Thyroid gland (tissue), 4 donors: ENCODE measurements at places on chromosomes 11 and 22. TPM values are rescaled to one million over a fixed set of nuclear protein-coding genes. Genes with fewer than 3 reads are reported as not detected.
A peak's percentile ranks its signal among the peaks of the same experiment; 100 is the strongest.

GRCh38 chr11:109378034-109378433 lies 44.0 kb upstream of the C11orf87 start:
- H3K36me3 ChIP-seq, result no peaks in the 10 kb centered on the region
- H3K4me3 ChIP-seq, result no peak overlapping the region
- no peak overlapping the region for H3K27ac ChIP-seq

DNA sequence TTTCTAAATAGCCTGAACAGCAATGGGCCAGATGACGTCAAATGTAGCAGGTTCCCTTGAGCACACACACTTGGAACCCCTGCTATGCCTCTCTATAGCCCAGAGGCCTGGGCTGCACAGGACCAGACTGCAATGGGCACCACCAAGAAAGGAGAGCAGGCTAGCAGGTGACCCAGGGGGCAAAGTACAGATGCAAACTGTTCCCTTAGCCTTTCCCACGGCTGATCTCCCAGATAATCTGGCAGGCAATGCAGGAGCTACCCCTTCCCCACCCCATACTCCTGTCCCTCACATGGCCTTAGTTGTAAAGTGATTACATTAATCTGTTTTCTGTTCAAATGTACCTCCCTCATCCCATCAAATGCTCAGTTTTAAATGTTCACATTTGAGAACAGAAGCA lies 41.3 kb downstream of the SMCO4 start:
- H3K36me3 ChIP-seq, result no peaks in the 10 kb centered on the region
- peaks cover 20% of the 10 kb centered on the region for H3K4me1 ChIP-seq
- DNase-seq, result no peak
- no peak overlapping the region for H3K4me3 ChIP-seq
- H3K27ac ChIP-seq, result no peak overlapping the region
- no peaks in the 10 kb centered on the region for H3K27me3 ChIP-seq

DNA sequence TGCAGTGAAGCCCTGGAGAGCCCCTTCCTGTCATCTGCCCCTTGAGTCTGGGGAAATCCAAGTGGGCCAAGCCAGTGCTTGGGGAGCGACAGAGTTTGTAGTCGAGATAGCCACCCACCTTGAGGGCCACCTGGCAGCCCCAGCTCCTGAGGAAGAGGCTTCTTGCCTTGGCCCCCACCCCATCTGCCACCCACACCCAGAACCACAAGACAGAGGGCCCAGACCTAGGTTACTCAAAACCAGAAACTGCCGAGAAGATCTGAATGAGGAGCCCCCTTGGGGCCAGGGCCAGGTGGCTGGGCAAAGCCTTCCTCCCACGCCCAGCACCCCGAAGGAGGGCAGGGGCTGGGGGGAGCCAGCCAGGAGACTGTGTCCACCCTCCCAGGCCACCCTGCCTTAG lies 18.8 kb upstream of the PRR5 start:
- DNase-seq, result no peak
- no peak overlapping the region for H3K27ac ChIP-seq

- no peak for DNase-seq
- H3K27me3 ChIP-seq, result no peaks in the 10 kb centered on the region
- no peaks in the 10 kb centered on the region for H3K36me3 ChIP-seq
- no peaks in the 10 kb centered on the region for H3K4me1 ChIP-seq
Measured at GRCh38 chr11:96948066-96948465, 558.3 kb downstream of the JRKL start.

- DNase-seq, result no peak
- no peaks in the 10 kb centered on the region for H3K4me1 ChIP-seq
- no peaks in the 10 kb centered on the region for H3K36me3 ChIP-seq
- H3K27me3 ChIP-seq, result no peaks in the 10 kb centered on the region
Measured at GRCh38 chr22:27185760-27186302, 528.4 kb downstream of the MIAT start.

DNA sequence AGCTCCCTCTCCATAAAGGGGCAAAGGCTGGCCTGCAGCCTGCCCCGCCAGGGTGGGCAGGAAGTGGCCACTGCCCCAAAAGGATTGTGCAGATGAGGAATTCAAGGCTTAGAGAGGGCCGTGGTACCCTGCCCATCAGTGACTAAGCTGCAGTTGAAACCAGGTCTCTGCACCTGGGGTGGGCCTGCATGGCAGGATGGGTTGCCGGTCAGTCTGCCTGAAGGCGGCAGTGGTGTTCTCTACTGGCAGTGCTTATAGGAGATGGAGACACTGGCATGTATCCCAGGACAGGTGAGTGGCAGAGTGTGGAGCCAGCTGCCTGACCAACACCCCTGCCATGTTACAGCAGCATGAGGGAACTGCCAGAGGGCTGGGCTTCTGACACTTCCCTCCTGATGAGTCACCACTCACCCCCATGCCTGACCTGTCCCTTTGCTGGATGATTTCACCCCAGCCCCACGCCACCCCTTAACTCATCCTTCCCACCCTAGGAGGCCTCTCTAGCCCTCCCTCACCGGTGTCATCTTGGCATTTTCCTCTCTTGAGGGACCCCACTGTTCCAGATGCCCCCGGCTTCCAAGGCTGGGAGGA lies 70.2 kb upstream of the LMO1 start:
- no peak overlapping the region for H3K27ac ChIP-seq
- no peaks in the 10 kb centered on the region for H3K4me1 ChIP-seq
- peak; percentile 16 for DNase-seq
- no peaks in the 10 kb centered on the region for H3K36me3 ChIP-seq

GRCh38 chr11:2261436-2262230 lies 8.8 kb downstream of the ASCL2 start:
- no peaks in the 10 kb centered on the region for H3K27me3 ChIP-seq
- peaks cover 9% of the 10 kb centered on the region for H3K4me1 ChIP-seq
- DNase-seq, result no peak
- H3K4me3 ChIP-seq, result no peak overlapping the region

DNA sequence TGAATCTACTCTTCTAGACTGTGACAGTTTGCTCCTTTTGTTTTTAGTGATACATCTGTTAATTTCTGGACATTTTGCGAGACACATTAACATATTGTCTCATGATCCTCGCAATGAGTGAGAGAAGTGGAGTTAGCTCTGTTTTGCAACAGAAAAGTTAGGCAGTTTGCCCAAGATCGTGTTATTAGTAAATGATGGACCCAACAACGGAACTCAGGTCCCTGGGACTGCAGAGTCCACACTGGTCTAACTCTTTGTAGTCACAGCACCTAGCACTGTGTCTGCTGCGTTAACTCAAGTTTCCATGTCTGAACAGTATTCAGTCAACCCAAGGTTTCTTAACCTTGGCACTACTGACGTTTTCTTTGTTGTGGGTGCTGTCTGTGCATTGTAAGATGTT lies 3.2 kb downstream of the DEPDC7 start:
- DNase-seq, result no peak
- H3K27ac ChIP-seq, result no peak overlapping the region
- H3K27me3 ChIP-seq, result no peaks in the 10 kb centered on the region
- H3K36me3 ChIP-seq, result no peaks in the 10 kb centered on the region
- no peak overlapping the region for H3K4me3 ChIP-seq

- no peaks in the 10 kb centered on the region for H3K36me3 ChIP-seq
- H3K27me3 ChIP-seq, result no peaks in the 10 kb centered on the region
- peak overlapping the region; percentile 29 for H3K27ac ChIP-seq
- no peak for DNase-seq
- H3K4me3 ChIP-seq, result no peak overlapping the region
- no peaks in the 10 kb centered on the region for H3K4me1 ChIP-seq
Measured at GRCh38 chr11:57072640-57073039, 83.9 kb downstream of the OR5AK2 start.

DNA sequence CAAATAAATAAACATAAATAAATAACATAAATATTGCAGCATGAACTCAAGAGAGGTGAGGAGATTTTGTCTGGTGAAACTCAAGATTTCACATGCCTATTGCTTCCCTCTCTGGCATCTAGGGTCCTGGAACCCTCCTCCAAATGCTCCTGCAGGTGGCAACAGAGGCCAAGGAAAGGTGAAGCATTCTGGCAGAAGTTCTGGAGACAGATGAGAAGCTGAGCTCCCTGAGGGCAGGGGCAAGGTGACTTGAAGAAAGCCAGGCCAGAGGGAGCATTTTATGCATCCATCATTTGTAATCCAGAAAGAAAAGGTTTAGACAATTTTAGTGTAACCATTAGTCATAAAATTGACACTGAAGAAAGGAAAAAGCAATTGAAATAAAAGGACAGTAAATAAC lies 64.9 kb downstream of the ENDOD1 start:
- H3K36me3 ChIP-seq, result no peaks in the 10 kb centered on the region
- peaks cover 21% of the 10 kb centered on the region for H3K4me1 ChIP-seq
- no peak overlapping the region for H3K27ac ChIP-seq
- no peak overlapping the region for H3K4me3 ChIP-seq
- DNase-seq, result peak; percentile 57

GRCh38 chr22:38136607-38137006 lies 26.1 kb upstream of the BAIAP2L2 start:
- no peak for DNase-seq
- H3K4me3 ChIP-seq, result no peak overlapping the region
- no peak overlapping the region for H3K27ac ChIP-seq
- H3K4me1 ChIP-seq, result no peaks in the 10 kb centered on the region
- no peaks in the 10 kb centered on the region for H3K27me3 ChIP-seq

DNA sequence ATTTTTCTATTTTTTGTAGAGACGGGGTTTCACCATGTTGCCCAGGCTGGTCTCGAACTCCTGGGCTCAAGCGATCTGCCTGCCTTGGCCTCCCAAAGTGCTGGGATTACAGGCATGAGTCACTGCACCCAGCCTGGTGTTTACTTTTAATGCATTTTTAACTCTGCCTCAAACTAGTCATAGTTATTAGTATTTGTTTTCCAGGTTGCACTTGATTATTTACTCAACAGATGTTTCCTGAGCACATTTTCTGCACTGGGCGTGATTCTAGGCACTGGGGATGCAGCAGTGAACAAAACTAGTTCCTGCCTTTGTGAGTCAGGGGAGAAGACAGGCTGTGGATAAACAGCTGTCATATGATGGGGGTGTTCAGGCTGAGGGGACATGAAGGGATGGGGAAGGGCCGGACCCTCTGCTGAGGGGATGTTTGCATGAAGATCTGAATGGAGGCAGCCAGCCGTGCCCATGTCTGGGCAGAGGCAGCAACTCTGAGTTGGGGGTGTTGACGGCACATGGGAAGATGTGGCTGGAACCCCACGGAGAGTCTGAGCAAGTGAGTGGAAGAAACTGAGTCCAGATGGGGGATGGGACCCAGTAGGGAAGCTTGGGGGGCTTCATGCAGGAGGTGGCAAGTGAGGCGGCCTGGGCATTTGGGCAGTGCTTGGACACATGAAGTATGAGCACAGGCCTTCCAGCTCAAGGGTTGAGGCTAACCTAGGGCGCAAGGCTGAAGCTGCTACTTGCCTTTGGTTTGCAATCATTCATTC lies 34.4 kb downstream of the MPPED1 start:
- DNase-seq, result no peak
- H3K27ac ChIP-seq, result no peak overlapping the region
- H3K4me3 ChIP-seq, result no peak overlapping the region
- no peaks in the 10 kb centered on the region for H3K27me3 ChIP-seq
- H3K4me1 ChIP-seq, result no peaks in the 10 kb centered on the region

DNA sequence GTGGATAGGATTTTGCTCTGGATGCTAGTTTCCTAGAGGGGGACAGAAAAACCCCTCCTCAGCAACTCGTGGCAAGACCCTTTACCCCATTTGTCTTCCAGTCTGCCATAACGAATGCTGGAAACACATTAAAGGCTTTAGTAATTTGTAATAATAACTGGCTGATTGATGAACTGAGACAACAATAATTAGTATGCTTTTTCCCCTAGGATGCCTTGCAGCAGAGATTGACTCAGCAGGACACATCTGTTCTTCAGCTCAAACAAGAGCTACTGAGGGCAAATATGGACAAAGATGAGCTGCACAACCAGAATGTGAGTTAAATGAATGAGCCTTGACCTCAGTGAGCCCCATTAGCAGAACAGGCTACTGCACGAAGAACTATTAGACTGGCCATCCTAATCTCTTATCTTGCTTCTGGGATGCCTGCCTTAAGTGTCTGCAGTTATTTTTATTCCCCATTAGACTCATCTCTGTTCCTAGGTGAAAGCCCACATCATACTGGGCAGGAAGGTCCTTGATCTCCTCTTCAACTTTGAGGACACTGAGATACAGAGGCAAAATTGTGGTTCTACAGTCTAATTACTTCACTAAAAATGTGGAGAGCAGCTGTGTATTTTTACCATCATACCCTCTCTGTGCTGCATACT lies 32.9 kb upstream of the DLAT start:
- no peak for DNase-seq
- no peak overlapping the region for H3K27ac ChIP-seq
- H3K27me3 ChIP-seq, result no peaks in the 10 kb centered on the region
- H3K4me1 ChIP-seq, result no peaks in the 10 kb centered on the region

DNA sequence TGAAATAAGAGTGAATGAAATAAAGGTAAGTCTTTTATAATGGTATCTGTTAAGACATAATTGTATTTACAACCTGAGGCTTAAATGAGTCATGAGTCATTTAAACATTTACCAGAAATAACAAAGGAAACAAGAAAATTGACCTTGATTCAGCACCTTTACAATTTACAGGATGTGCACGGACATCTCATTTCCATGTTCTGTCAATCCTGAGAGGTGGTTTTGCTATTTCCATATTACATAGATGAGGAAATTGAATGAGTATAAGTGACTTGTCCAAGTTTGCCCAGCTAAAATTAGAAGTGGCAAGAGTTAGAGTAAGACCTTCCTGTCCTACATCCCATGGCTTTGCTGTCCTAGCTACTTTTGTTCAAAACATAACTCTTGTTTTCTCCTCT lies 89.1 kb downstream of the TRIM44 start:
- DNase-seq, result no peak
- H3K36me3 ChIP-seq, result no peaks in the 10 kb centered on the region
- H3K4me1 ChIP-seq, result no peaks in the 10 kb centered on the region

GRCh38 chr11:7430496-7430895 lies 54.8 kb upstream of the OLFML1 start:
- H3K27me3 ChIP-seq, result no peaks in the 10 kb centered on the region
- H3K4me1 ChIP-seq, result no peaks in the 10 kb centered on the region
- H3K4me3 ChIP-seq, result no peak overlapping the region
- DNase-seq, result no peak

GRCh38 chr11:133385781-133386180 lies 146.5 kb downstream of the OPCML start:
- no peaks in the 10 kb centered on the region for H3K36me3 ChIP-seq
- H3K4me3 ChIP-seq, result no peak overlapping the region
- H3K27me3 ChIP-seq, result no peaks in the 10 kb centered on the region
- H3K4me1 ChIP-seq, result no peaks in the 10 kb centered on the region
- no peak for DNase-seq
- no peak overlapping the region for H3K27ac ChIP-seq

KCNE3 gene
- total RNA-seq, result 3.9 TPM

E2F8 gene
- not detected for total RNA-seq

APOL4 gene
- 7.5 TPM for total RNA-seq

OR5B21 gene
- total RNA-seq, result not detected

CFAP300 gene
- 5.9 TPM for total RNA-seq

RASD2 gene
- 0.13 TPM for total RNA-seq

CCDC81 gene
- total RNA-seq, result 4.5 TPM

MOGAT2 gene
- 1.0 TPM for total RNA-seq

CECR2 gene
- total RNA-seq, result 2.0 TPM

EIF3D gene
- 427 TPM for total RNA-seq

SHISAL1 gene
- 1.9 TPM for total RNA-seq
